NCI-H524 (cell line): ENCODE measurements at places on chromosomes 12 and 14.

DNA sequence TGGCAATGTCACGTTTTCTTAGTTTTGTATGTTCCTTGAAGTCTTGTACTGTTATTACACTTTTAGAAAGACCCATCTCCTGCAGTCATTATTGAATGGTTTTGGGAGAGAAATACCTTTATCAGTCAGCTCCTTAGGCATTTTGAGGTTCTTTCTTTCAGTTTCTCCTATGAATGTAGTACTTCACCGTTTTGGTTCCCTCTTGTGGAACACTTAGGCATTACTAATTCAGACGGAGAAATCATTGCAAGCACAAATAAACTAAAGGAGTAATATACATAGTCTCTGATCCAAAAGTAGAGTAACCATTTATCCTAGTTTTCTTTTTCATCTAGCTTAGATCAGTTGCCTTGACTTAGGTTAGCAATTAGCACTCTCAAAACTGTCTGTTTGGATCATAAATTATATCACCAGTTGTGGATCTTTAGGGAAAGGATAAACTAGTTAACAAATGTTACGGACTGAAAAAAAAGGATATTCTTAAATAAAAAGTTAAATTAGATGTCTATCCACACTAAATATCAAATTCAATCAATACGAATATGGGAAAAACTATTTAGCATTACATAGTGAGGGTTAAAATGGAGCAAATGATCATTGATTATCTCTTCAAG is 1538.3 kb upstream of the SEL1L start:
- DNase-seq, result peak; percentile 21

- no peak for DNase-seq
These were observed 14.3 kb downstream of the TBX3 start for GRCh38 chr12:114669401-114670290.

DNA sequence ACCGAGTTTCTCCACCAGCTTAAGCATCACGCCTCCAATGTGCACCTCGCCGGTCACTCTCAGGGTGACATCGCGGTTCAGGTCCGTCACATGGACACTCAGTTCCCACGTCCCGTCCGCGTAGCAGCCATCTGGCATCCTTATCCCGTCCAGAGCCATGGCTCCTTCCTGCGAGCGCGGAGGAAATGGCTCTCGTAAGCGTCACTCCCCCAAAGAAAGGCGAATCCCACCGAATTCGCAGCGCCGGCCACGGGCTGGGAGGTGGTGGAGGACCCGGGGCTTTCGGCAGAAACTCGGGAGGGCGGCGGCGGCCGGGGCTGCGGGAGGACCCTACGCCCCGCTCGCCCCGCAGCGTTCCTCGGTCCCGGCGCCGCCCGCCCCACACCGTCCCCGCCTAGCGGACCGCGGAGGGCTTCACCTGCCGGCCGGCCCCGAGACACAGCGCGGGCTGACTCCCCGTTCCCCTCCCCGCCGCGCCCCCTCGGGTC is 396 bp downstream of the FERMT2 start:
- DNase-seq, result peak; percentile 60

DNA sequence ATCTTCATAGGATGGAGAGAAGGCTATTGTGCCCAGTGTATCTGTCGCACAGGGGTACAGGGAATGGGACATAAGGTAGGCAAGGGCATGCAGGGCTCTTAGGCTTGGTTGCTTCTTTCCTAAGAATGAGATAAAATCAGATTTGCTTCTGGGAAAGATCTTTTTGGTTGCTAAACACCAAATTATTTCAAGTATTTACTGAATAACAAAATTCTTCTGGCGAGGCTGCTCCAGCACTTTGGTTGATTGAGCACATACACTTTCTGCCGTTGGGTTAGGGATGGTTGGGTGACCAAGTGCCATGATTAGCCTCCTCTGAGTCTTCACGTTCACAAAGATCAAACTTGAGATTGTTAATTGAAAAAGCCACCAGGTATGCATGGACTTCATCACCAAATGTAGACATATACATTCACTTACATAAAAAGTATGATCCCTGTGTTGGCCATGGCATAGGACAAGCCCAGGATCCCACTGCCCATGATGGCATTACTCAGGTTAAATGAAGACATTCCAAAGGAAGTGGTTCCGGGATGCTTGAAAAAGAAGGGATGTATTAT is 38.2 kb downstream of the SLC38A4 start:
- no peak for DNase-seq

GRCh38 chr14:95660651-95661515 is 25.3 kb upstream of the TCL1B start:
- no peak for DNase-seq

DNA sequence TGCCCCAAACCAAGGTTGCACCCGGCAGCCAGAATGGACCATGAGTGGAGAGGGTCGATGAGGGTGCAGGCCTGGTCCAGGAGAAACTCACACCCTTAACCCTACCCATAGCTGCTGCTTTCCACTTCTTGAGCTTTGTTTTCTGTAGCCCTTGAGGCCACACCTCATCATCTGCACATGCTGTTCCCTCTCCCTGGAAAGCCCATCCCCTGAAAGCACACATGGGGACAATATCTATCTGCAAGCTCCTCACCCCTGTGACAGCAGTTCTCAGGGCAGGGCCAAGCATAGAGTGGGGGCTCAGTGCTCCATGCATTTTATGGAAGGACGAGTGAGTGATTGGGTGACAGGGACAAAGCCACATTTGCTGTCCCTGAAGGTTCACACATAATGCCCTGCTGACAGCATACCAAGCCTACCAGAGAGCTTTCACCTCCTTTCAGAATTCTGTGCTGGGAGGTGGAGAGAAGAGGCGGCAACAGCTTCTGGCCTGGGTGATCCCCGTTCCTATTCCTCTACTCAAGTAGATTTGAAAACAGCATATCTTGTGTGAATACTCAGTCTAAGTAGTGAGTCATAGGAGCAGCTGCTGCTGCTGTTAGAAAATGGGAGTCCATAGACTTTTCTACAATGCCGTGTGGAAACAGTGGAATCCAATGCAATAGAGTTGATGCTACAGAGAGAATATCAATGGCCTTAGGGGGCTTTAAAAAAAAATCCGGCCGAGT is 44.6 kb downstream of the SRGAP1 start:
- DNase-seq, result no peak

DNA sequence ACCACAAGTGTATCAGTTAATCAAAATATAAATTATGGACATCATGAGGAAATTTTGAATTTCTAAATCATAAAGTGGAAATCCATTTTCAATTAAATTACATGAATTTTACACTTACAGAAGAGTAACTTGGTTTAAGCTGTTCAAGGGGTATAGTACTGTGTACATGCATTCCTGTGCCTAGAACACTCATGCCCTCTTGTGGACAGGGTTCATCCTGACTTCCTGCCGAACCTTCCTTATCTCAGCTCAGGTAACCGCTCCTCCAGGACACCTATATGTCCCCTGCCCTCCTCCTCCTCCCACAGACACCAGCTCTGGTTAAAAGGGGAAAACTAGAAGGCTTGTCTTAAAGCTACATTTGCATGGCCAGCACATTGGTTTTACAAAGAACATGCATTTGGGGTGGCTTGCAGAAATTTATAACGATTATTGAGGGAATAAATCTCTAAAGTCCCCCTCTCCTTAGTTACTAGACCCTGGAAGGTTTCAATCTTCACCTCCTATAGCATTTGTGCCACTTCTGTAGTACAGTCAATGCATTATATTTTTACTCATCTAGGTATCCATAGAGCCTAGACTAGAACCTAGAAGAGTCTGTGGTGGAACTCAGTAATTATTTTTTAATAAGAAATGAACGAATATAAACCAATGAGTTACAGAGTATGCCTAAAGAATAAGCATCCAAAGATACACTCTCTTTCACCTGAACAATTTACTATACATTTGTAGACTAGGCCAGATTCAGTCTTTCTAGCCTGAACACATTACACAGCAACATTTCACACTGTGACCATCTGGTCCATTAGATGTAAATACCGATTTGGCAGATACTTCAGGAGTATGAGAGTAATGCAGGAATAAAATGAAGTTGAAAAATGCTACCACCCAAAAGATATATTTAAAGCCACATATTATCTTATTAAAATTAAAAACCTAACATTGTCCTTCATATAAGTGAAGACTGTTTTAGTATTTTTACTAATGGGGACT is 345.6 kb downstream of the PAWR start:
- DNase-seq, result peak; percentile 60

DNA sequence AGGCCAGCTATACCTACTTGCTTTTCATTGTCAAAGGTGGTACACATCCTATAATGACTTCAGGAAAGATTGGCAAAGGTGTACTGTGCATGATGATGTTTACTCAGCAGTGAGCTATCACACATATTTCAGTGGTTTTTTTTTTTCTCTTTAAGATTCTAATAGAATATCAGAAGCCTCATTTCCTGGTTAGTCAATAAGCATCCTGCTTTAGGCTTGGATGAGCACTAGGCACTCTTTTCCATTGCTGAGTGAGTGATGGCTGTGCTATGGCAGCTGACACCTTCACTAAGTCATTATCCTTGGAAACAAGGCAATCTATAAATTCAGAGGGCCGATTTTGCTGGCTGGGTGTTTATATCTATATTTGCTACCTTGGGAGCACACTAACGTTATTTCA is 161.1 kb upstream of the RASSF8 start:
- DNase-seq, result no peak

- no peak for DNase-seq
These were observed 365.2 kb downstream of the SEC23A start for GRCh38 chr14:38737686-38738407.

DNA sequence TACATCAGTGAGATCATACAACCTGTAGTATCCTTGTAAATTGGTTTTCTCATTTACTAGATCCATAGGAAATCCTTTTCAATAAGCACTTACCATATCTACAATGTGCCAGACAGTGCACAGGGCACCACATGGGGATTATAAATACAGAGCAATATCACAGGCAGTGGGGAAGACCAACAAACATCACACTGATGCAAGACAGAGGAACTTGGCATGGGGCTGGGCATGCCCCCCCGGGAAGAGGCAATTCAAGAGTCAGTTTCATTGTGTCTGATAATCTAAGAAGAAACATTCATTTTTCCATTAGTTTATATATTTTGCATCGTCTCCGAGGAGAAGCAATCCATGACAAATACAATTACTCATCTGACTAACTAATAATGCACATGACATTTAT is 16.2 kb downstream of the NT5DC3 start:
- no peak for DNase-seq

DNA sequence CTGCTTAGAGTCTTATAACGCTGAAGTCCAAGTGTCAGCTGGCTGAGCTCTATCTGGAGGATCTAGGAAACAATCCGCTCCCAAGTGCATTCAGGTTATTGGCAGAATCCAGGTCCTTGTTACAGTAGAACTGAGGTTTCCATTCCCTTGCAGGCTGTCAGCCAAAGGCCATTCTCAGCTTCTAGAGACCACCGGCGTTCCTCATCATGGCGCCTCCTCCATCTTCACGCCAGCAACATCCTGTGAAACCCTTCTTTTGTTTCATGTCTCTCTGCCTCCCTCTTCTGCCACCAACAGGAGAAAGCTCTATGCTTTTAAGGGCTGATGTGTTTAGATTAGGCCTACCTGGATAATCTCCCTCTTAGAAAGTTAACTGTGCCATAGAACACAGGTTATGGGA is 133.0 kb upstream of the RASSF8 start:
- no peak for DNase-seq

- peak; percentile 49 for DNase-seq
These were observed 12.3 kb downstream of the METTL3 start for GRCh38 chr14:21498540-21499526.

DNA sequence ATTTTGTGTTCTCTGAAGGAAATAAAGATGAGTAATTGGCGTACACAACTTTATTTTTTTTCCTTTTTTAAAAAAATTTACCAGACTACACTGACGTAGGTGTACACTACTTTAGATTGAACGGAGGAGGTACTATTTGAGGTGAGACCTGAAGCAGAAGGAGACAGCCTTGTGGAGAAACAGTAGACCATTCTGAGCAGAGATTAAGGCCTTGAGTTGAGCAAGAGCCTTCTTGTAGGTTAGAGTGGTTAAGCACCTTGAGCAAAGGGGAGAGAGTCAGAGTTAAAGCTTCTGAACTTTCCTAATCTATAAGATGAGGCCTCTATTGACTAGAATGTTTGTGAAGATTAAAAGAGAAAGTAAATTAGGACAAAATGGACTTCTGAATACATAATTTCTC is 2.5 kb downstream of the LEMD3 start:
- peak; percentile 6 for DNase-seq

GRCh38 chr14:32414808-32415255 is 85.7 kb downstream of the AKAP6 start:
- DNase-seq, result no peak

GRCh38 chr12:17550011-17550410 is 540.0 kb downstream of the RERGL start:
- no peak for DNase-seq

GRCh38 chr12:88309546-88309945 is 167.4 kb downstream of the TMTC3 start:
- DNase-seq, result no peak

- DNase-seq, result no peak
These were observed 104.1 kb upstream of the PPP4R3A start for GRCh38 chr14:91614187-91614586.

GRCh38 chr12:50160643-50161042 is 6.5 kb downstream of the CERS5 start:
- DNase-seq, result no peak

DNA sequence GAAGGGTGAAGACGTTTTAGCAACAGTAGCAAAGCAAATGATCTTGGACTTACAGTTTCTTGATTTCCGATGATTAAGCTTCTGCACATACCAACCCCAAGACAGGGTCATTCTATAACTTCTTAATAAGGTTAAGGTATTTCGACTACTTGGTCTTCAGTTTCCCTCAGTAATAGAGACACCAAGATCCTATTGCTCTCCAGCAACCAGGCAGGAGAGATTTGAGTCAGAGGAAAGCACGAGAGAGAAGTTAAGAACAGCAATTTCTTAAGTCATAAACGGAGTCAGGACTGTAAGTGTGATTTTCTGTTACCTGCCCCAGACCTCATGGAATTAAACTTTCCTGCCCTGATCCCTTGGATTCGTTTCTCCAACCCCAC is 215.6 kb downstream of the TTC8 start:
- no peak for DNase-seq

- DNase-seq, result no peak
These were observed 220.3 kb upstream of the ARID2 start for GRCh38 chr12:45509187-45509586.

DNA sequence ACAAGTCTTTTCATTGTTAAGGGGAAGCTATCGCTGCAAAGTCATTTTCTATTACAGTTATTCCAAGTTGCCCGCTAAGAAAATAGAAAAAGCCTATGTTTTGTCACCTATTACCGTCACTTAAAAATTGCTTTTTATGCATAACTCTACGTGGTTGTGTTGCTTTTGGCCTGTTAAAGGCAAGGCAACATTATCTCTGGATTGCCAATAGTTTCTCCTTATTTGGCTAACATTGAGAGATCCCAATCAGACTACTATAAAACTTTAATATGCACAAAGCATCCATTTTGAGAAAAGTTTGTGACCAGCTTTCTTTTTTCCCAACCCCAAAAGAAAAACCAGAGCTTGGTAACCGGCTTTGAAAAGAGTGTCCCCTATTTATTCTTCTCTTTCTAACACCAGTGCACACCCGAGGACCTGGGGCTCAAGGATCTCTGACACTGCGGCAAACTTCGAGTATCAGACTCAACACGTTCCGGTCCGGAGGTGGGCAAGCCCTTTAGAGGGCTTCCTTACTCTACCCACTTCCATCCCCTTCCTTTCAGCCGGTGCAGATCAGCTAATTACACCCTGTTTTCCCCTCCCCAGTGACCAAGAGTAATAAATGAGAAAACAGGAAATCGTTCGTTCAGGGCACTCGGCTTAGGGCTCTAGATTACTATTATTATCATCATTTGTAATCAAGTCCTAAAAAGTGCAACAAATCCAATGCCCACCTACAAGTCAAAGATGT is 1.2 kb downstream of the PPP1R12A start:
- DNase-seq, result peak; percentile 27
